ENCODE measurements at places on chromosomes 7 and 10.

DNA sequence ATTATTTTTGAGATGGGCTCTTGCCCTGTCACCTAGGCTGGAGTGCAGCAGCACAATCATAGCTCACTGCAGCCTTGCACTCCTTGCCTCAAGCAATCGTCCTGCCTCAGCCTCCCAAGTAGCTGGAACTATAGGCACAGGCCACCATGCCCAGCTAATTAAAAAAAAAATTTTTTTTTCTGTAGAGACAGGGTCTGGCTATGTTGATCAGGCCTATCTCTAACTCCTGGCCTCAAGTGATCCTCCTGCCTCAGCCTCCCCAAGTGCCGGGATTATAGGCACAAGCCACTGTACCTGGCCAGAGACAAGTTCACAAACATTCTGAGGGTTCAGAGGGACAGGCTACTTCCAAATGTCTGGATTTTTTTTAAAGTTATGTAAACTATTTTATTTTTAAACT lies 32.1 kb upstream of the PURB start:
- DNase-seq, result no peak

GRCh38 chr10:16887565-16887964 lies 70.3 kb upstream of the RSU1 start:
- DNase-seq, result no peak

- no peak for DNase-seq
Measured at GRCh38 chr10:93513091-93513490, 16.7 kb downstream of the CEP55 start.

DNA sequence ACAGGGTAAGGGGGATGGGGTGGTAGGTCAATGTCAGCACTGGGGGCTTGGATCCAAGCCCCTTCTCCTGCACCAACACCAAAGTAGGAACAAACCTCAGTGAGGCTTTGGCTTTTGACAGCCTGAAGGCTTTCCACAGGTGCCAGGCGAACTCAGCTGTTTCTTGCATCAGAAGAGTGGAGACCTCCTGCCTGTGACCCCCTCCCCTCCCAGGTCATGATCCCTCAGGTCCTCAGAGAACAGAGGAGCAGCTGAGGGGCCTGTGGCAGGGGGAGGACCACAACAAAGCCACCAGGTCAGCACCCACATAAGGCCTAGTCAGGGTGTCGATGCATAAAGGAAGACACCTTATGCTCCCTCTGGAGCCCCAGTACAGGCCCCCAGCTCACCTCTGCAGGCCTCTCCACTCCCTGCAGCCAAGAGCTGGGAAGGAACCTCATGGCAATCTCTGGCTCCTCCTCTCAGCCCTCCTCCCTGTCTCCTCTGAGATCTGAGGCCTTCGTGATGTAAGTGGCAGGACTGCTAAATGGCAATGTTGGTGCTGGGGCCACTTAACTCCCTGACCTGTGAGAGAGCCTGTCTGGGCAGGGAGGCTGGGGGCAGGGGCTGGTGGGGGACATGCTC lies 19.1 kb upstream of the PRRT4 start:
- no peak for DNase-seq

GRCh38 chr10:1049425-1049958 lies 573 bp upstream of the IDI1 start:
- DNase-seq, result no peak

GRCh38 chr10:89346405-89347254 lies 18.8 kb downstream of the IFIT3 start:
- DNase-seq, result peak; percentile 70

DNA sequence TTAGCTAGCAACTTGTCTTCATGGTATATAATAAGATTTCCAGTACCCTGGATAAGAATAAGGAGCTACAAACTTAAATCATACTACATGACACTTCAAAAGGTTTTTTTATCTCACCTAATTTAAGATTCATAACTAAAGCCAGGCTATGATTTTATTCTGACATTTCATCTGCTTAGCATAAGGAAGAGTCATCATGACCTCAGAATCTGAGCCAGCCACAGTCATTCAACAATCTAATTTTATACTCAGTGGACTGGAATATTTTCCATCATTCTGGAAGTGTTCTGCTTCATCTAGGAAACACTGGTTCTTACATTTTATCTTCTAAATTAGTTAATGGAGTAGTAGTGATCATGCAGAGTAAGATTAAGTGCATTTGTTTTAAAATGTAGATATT lies 102.1 kb upstream of the KCND2 start:
- no peak for DNase-seq

DNA sequence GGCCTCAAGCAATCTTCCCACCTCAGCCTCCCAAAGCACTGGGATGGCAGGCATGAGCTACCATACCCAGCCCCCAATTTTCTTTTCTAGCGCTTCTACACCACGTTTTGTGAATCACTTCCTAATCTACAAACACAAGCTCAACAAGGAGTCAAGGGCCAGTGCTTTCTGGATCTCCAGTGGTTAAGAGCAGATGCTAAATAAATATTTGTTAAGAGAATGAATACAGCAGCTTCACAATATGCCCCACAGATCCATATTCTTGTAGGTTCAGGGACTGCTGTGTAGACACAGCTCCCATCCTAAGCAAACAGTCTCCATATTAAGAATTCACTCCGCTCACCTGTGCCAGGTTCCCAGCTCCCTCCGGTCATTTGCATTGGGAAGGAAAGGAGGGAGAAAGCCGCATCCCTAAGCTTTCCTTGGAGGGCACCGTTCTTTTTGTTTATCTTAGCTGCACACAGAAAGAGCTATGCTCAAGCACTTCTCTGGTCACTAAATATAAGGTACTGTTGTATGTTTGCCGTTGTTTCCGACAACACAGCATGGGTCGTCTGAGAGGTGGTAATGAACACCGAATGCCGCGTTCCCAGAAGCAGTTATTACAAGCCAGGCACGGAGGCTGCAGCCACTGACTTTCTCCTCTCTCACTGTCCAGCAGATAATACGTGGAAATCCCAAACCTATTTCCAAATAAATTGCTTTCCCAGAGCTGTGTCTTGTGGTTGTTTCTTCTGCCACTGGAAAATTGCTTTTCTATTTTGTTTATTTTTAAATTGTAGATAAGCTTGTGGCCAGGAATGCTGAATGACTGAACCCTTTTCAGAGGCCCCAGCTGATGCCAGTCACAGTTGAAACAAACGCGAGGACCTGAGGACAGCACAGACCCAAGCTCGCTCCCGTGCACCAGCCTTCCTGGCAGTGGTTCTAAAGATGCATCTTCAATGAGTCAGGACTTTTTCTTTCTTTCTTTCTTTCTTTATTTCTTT lies 217.1 kb downstream of the PRPF18 start:
- no peak for DNase-seq

- no peak for DNase-seq
Measured at GRCh38 chr10:103923502-103923901, 5.5 kb upstream of the STN1 start.

- DNase-seq, result no peak
Measured at GRCh38 chr7:43249823-43250145, 137.3 kb downstream of the HECW1 start.

GRCh38 chr7:147423875-147424274 lies 1166.7 kb upstream of the C7orf33 start:
- DNase-seq, result no peak

DNA sequence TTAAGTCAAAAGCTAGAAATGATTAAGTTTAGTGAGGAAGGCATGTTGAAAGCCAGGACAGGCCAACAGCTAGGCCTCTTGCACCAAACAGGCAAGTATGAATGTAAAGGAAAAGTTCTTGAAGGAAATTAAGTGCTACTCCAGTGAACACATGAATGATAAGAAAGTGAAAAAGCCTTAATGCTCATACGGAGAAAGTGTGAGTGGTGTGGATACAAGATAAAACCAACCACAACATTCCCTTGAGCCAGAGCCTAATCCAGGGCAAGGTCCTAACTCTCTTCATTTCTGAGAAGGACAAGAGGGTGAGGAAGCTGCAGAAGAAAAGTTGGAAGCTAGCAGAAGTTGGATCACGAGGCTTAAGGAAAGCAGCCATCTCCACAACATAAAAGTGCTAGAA lies 53.0 kb downstream of the DNAJC1 start:
- no peak for DNase-seq

DNA sequence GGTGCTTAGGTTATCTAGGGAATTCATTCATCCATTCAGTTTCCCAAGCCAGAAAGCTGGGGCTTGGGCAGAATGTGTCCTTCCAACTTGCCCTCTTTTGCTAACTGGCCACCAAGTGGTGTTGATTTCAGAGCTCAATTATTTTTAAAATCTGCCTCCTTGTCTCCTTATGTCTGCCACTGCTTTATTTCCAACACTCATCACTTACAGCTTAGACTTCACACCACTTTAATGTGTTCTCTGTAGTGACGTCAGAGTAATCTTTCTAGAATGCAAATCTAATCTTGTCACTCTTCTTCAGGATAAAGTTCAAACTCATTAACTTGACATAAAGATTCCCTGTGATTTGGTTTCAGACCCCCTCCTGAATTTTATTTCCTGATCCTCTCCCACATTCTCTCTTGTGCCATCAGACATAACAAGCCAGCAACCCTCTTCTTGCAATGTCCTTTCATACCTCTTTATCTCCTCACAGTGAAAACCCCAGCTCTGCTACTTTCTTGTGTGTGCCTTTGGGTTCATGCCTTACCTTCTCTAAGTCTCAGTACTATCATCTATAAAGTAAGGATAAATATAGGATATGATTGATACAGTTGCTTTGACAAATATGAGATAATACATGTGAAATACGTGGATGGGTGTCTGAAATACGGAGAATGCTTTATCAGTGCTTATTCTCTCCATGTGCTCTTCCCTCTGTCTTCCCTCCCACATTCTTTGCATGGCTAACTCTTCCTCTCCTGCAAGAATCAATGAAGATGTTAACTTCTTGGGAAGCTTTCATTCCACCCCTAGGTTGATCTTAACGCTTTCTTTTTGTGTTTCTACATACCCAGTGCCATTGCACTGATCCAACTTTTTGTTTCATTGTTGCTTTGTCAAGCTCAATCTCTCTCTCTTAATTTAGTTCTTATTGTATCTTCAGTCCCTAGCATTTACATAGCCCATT lies 522.7 kb upstream of the FZD8 start:
- DNase-seq, result no peak

GRCh38 chr7:157355784-157356511 lies 19.1 kb downstream of the DNAJB6 start:
- DNase-seq, result no peak

GRCh38 chr10:126421756-126422256 lies 33.5 kb upstream of the ADAM12 start:
- no peak for DNase-seq

- DNase-seq, result no peak
Measured at GRCh38 chr10:75586814-75587213, 155.4 kb downstream of the LRMDA start.

- DNase-seq, result no peak
Measured at GRCh38 chr10:80670774-80671173, 133.1 kb downstream of the SH2D4B start.

- peak; percentile 21 for DNase-seq
Measured at GRCh38 chr7:132518102-132518838, 58.0 kb downstream of the PLXNA4 start.

DNA sequence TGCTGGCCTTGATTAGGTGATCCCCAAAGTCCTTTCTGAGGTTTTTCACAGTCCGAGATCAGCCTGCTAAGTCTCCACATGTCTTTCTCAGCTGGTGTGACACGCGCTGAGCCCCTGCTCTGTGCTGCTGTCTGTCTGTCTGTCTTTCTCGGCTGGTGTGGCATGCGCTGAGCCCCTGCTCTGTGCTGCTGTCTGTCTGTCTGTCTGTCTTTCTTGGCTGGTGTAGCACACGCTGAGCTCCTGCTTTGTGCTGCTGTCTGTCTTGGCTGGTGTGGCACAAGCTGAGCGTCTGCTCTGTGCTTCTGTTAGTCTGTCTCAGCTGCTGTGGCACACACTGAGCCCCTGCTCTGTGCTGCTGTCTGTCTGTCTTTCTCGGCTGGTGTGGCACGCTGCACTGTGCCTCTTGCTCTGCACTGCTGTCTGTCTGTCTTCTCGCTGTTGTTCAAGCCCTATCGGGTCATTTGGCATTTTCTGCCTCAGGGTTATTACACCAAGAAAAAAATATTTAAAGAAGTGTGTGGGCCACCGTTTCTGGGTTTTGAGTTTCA lies 217.3 kb upstream of the SHH start:
- no peak for DNase-seq

DNA sequence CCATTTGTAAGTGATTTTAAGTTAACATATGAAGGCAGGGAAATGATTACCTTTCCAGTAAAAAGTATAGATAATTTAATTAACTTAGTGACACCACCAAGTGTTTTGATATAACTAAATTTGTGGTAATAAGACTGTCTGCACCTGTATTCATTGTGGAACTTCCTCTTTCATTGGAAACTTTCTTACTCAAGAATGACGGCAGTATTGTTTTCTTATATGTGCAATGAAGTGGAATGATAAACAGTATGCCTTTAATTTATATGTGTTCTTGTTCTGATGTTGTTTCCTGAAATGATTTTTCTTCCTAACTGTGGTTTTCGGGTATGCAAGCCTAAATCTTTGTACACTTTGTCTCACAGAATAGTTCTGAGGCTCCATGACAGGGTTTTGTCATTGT lies 46.4 kb downstream of the CASD1 start:
- DNase-seq, result no peak

DNA sequence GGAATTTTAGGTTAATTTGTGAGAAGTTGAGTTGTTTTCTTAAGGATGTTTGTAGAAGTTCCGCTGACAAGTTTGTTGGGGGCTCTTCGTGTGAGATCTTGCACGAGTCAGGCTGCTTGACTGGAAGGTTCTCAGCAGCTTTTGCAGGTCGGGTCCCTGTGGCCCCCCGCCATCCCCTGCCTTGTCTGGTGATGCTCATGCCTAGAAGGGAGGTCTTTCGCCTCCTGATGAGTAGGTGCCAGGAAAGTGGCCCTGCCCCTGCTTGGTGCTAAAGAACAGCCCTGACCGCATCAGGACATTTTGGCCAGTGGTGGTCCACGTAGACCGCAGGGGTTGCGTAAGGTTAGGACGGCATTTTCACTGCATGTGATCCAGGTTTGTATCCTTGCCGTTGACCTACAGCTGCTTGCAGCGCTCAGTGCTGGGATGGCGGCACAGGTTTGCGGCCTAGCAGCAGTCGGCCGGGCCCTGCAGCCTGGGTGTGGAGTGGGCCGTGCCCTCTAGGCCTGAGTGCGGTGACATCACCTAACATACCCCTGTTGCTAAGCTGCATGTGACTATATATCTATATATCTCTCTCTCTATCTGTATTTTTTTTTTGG lies 62.4 kb downstream of the DNAJB6 start:
- DNase-seq, result no peak

GRCh38 chr7:141208539-141208938 lies 134.7 kb downstream of the TMEM178B start:
- no peak for DNase-seq

DNA sequence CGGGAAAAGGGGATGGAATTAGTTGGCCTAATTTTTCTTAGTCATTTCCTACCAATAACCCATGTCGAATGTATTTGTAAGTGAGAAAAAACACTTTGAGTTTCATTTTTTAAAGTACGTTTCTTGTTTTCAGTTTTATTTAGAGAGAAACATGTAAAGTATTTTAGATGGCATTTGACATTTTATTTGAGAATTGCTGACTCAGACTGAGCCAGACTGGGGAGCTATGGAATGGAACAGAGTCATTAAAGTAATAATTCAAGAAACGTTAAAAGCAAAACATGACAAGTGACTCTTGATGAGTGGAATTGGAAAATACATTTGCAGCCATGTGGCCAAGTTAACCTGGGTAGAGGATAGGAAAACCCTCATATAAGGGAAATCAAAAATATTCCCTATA lies 286.1 kb upstream of the NPSR1 start:
- no peak for DNase-seq

GRCh38 chr10:112356686-112357085 lies 17.2 kb upstream of the ACSL5 start:
- no peak for DNase-seq
